Fibroblast of skin of back (primary cell): ENCODE measurements at places on chromosomes 5 and 9.

DNA sequence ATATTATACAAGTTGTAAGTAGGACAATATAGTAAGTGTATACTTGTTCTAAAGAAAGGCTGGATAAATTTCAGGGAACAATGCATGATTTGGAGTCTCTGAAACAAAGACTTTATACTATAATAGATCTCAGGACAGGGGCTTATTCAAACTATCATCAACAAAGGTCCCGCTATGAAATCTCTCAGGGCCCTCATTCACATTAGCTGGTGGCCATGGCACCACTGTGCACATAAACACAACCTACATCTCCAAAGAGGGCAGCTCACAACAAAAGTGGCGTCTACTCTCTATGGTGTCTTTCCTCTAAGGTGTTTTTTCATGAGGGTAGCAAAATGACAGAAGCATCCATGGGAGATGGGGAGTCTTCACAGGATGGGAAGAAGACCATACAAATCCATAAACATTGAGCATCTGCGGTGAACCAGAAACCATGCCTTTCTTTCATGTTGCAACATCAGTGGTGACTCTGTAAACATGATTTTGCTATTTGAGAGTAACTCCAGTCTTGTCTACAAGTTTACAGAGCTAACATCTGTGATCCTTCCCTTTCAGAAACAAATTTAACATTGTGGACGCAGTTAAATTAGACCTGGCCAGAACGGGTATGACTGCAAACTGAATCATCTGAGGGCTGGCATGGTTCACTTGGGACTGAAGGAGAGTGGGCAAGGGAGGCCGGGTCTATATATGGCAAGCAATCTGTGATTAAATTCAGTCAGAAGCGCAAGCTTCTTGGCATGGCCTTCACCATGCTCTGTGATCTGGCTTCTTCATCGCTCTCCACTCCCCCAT is 5.5 kb downstream of the TTLL11 start:
- no peak for DNase-seq

GRCh38 chr9:1100945-1101344 is 50.8 kb downstream of the DMRT2 start:
- peak; percentile 40 for DNase-seq

DNA sequence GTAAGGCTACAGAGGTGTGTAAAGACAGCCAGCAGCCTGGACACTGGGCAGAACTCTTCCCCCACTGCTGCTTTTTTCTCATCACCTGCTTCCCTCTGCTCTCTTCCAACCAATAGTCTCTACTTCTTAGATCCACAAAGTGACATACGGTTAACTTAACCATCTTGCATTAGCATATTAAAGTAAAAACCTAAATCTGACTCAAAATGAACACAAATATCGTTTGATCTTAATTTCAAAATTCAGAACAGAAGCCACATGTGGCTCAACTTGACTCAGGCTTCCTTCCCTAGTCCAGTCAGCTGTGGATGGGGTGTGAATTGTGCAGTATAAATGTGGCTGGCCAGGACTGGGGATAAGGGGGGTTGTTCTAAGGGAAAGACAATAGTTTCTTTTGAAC is 114.3 kb downstream of the STARD4 start:
- DNase-seq, result no peak

DNA sequence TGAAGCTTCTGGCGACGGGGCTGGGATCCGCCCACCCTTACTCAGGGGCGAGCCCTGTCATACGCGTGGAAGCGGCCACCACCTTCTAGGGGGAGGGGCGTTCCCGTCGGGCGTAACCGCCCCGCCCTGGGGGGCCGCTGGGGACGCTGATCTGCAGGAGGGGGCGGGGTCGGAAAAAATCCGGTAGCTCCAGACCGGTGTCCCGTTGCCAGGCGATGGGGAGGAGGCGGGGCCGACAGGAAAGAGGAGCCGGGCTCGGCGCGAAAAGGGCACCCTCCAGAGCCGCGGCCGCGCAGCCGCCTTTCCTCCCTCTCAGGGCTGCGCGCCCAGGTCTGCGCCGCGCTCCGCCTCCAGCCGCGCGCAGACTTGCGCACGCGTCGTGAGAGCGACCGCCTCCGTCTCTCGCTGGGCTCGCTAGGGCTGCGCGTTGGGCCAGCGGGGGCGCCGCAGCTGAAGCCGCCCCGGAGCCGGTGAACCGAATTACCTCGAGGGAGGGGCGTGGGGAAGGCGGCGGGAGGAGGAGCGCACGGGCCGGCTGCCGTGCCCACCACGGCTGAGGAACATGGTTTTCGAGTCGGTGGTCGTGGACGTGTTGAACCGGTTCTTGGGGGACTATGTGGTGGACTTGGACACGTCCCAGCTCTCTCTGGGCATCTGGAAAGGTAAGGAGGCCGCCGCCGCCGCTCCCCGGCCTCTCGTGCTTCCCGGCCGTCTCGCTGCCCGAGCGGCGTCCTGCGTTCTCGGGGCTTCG is at the start of gene VPS13A:
VPS13A (plus strand) TSS at position 392 of the 751 bp plus-strand sequence; CDS start at position 563, 171 bp downstream.
- peak; percentile 94 for DNase-seq
